Activated CD4-positive, alpha-beta T cell treated with anti-CD3 and anti-CD28 coated beads, Interleukin-2, amount 10 ng/mL, durations not matched to agents 7 days and 5 days (primary cell): ENCODE measurements at places on chromosomes 3 and 15. TPM values are rescaled to one million over a fixed set of nuclear protein-coding genes. Genes with fewer than 3 reads are reported as not detected.

- DNase-seq, result no peak
Measured at GRCh38 chr15:38608682-38609081, 44.1 kb upstream of the RASGRP1 start.

The RTP3 gene
- total RNA-seq, result not detected

GRCh38 chr3:126837773-126838172, 133.7 kb downstream of the CHCHD6 start:
- DNase-seq, result no peak

GRCh38 chr3:196970547-196971093, 2.0 kb upstream of the PIGZ start:
- DNase-seq, result no peak

The CFAP161 gene
- not detected for total RNA-seq

- peak; percentile 55 for DNase-seq
Measured at GRCh38 chr15:91099995-91100813, at the start of gene SV2B. SV2B (plus strand) TSS chr15:91100257; CDS start chr15:91226264, 126,007 bp downstream.

- no peak for DNase-seq
Measured at GRCh38 chr3:127445581-127446343, 144.8 kb downstream of the TPRA1 start.

- DNase-seq, result no peak
Measured at GRCh38 chr15:58839485-58839884, 68.4 kb downstream of the MINDY2 start.

GRCh38 chr15:51782357-51782896, 31.0 kb downstream of the TMOD2 start:
- no peak for DNase-seq

- DNase-seq, result no peak
Measured at GRCh38 chr15:92565351-92566125, 90.0 kb downstream of the FAM174B start.
